ENCODE measurements at places on chromosomes 1 and 21.

- no peak for DNase-seq
These were observed 207.9 kb upstream of the CACYBP start for GRCh38 chr1:174791863-174792262.

DNA sequence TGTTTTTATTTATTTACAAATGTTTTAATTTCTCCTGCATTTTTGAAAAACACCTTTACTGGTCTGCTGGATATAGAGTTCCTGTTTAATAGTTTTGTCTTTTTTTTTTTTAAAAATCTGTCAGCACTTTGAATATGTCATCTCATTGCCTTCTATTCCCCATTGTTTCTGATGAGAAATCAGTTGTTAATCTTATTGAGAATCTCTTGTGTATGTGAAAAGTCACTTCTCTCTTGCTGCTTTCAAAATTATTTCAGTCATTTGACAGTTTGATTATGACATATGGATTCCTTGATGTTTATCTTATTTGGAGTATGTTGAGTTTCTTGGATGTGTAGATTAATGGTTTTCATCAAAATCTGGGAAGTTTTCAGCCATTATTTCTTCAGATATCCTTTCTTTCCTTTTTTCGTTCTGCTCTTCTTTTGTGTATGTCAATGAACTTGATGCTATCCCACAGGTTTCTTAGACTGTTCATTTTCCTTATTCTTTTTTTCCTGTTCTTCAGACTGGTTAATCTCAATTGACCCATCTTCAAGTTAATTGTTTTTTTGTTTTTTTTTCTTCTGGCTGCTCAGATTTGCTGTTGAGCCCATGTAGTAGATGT lies 51.2 kb upstream of the CCDC190 start:
- DNase-seq, result no peak

DNA sequence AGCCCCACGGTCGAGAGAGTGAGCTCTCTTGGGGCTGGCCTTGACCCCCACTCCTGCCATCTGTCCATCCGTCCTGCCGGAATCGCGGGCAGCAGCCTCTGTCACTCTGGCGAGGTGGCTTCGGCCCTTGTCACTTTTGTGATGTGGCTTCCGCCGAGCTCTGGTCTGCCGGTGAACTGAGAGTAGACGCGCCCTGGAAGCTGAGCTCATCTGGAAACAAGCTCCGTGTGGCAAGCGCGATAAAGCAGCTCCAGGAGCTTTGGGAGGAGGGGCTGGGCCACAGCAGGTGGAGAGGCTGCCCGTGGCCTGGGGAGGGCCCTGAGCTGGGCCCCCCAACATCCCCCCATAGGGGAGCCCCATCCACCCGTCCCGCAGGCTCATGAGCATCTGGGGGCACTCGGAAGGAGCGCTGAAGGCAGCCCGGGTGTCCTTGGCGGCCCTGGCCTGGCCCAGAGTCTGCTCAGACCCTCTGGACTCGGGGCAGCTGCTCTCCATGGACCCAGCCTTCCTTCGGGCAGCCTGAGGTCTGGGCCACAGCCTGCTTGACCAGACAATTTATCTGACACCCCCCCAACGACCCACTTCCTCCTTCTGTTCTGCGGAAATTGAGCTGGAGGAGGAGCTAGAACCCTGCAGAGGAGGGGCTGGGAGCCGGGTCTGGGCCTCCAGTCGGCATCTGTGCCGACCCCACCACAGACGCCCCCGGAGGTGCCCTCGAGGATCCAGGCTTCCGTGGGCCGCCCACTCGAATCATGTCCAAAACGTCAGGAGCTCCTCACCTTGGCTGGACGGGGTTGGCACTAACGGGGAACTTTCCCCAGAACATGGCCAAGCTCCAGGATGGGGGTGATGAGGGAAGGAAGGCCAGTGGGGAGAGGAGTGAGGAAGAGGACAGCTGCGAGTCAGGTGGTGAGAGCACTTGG lies 59.1 kb downstream of the SLC19A1 start:
- no peak for DNase-seq

GRCh38 chr1:36913016-36913415 lies 121.3 kb downstream of the GRIK3 start:
- DNase-seq, result no peak

- DNase-seq, result peak; percentile 99
These were observed 1.1 kb upstream of the SYNC start for GRCh38 chr1:32703479-32704291.

GRCh38 chr1:27157194-27157593 lies 2.3 kb upstream of the SLC9A1 start:
- no peak for DNase-seq

- DNase-seq, result no peak
These were observed 5.2 kb downstream of the NPPA start for GRCh38 chr1:11842154-11843041.

GRCh38 chr1:119324198-119324597 lies 44.4 kb upstream of the HAO2 start:
- no peak for DNase-seq

DNA sequence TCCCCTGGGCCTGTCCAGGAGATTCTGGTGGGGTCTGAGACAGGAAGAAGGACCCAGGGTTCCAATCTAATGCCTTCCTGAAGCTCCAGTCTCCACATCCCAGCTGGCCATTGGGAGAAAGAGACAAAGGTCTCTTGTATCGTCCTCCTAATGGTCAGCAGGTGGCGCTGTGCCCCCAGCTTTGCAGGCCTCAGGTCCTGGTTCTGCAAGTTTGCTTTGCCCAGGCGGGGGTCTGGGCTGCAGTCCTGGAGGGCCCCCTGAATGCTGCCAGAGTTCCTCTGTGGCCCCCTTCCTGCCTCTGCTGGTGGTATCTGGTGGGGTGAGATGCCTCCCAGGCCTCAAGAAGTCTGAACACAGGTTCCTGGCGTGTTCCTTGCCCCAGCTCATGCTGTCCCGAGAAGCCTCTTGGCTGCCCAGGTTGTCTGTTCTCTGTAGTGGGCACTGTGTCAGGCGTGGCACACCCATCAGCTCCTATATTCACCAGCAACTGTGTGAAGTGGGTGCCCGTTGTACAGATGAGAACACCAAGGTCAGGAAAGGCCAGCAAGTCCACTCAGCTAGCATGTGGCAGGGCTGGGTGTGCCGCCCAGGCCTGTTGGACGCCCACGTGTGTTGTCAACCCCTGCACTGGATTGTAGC lies 33.8 kb upstream of the CSF3R start:
- peak; percentile 16 for DNase-seq

All from astrocyte of the cerebellum (primary cell).